ENCODE measurements at places on chromosomes 13 and 19. TPM values are rescaled to one million over a fixed set of nuclear protein-coding genes. Genes with fewer than 3 reads are reported as not detected.

Gene RXFP2
- total RNA-seq, result not detected

Gene FBXO17
- 29.0 TPM for total RNA-seq

Gene ZNF420
- total RNA-seq, result 4.8 TPM

Gene HCN2
- total RNA-seq, result 0.32 TPM

Gene RNF17
- total RNA-seq, result 0.86 TPM

Gene PLIN5
- total RNA-seq, result not detected

Gene CEACAM16
- under 0.01 TPM for total RNA-seq

Gene DOCK6
- 21.2 TPM for total RNA-seq

Gene RNF225
- total RNA-seq, result under 0.01 TPM

Gene SBNO2
- 69.9 TPM for total RNA-seq

Gene PSPN
- total RNA-seq, result 1.7 TPM

Gene TEX101
- total RNA-seq, result not detected

Gene USHBP1
- not detected for total RNA-seq

Gene HIPK4
- under 0.01 TPM for total RNA-seq

Gene DNAAF3
- under 0.01 TPM for total RNA-seq

DNA sequence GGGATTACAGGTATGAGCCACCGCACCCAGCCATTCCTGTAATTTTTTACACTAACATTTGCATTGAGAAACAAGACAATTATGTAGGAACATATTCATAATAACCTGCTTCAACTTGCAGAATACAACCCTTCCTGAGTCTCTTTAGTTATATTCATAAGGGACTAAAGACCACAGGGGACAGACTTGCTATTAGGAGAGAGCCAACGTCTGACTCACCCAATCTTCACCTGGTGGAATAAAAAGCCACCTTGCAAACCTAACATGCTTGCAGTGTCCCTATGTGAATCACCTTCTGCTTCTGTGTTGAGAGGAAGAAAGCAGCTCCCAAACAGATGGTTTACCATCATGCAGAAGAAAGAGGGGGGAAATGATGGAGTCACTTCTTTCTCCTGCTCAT, 456.1 kb downstream of the PCDH9 start:
- no peak for DNase-seq

DNA sequence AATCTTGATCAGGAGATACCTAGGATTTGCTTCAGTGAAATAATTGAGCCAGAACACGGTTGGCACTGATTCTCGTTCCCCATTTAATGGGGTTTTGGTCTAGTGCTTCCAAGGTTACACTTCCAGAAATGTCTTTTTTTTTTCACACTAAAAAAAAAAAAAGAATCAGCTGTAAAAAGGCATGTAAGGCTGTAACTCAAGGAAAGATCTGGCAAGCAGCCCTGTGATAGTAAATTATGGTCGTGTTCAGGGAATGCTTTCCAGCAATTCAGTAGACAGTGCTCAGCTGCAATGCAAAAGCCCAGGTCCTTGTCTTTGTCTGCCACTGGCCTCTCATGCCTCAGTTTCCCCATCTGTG, 27.2 kb upstream of the NDUFS7 start:
- peak; percentile 72 for DNase-seq

- peak; percentile 54 for DNase-seq
Measured at GRCh38 chr19:982567-983170, 1.5 kb upstream of the WDR18 start.

- no peak for DNase-seq
Measured at GRCh38 chr13:49676581-49677298, 14.5 kb downstream of the EBPL start.

- DNase-seq, result no peak
Measured at GRCh38 chr13:31179754-31180153, 18.1 kb upstream of the HSPH1 start.

GRCh38 chr13:101490406-101491015, 38.0 kb downstream of the ITGBL1 start:
- peak; percentile 40 for DNase-seq

DNA sequence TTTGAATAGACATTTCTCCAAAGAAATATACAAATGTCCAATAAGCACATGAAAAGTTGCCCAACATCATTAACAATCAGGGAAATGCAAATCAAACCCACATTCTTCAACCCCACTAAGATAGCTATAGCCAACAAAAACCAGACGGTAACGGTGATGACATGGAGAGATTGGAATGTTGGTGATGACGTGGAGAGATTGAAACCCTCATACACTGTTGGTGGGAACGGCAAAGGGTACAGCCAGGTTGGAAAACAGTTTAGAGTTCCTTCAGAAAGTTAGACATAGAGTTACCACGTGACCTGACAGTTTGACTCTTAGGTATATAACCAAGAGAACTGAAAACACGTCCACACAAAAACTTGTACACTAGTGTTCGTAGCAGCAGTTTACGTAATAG, 48.1 kb downstream of the TNFRSF19 start:
- peak; percentile 93 for DNase-seq

DNA sequence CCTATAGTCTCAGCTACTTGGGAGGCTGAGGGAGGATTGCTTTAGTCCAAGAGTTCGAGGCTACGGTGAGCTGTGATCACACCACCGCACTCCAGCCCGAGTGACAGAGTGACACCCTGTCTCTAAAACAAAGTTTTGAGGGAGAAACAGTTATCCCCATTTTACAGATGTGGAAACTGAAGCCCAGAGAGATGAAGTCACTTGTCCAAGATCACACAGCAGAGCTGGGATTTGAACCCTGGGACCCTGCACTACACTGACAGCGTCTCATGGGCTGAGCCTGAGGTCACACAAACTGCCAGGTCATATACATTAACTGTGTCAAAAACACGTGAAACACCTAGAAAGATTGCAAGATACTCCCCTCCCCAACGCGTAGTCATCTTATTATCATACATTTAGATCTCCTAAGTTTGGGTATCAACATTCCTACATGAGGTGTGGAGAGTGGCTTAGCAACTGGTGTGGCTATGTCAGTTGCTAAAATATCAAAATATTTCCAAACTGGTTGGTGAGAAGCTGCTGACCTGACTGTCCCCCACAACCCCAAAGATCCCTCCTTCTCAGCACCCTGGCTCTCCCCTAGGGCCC, 8.2 kb downstream of the FCGBP start:
- no peak for DNase-seq

DNA sequence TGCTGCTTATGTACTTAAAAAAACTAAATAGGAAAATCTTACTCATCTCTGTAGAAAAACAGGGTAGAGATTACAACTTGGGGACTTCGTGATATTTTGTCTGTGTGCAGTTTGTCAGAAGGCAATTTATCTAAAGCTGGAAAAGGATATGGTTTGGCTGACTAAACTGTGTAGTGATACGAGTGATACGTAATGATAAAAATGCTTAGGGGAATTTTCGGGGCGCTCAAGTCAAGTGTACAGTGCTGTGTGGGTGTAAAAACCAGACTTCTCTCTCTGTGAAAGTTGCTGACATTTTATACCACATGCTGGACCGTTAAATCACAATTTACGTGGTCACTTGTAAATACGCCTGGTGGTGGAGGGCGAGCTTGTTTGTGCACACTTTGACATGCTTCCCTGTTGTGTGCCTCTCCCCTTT, 221.7 kb downstream of the KCNRG start:
- DNase-seq, result peak; percentile 26

DNA sequence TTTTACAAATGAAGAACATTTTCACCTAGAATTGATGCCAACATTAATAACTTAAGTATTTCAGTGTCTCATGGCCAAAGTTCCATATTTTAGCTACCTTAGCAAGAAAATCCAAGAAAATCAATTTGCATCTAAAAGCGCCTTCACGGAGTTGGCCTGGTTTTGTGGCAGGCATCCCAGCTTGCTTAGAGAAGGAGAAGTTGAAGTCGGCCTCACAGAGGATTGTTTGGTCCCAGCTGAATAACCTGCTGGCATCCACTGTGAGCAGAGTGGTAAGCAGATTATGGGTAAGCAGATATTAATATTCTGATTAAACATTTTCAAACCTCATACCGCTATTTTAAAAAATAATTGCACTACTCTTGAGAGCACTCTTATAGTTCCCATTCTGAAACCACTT, 62.3 kb upstream of the STARD13 start:
- DNase-seq, result no peak

GRCh38 chr19:56080669-56081401, 40.3 kb downstream of the ZNF787 start:
- peak; percentile 85 for DNase-seq

- peak; percentile 85 for DNase-seq
Measured at GRCh38 chr19:6021878-6022569, 44.1 kb upstream of the RANBP3 start.

DNA sequence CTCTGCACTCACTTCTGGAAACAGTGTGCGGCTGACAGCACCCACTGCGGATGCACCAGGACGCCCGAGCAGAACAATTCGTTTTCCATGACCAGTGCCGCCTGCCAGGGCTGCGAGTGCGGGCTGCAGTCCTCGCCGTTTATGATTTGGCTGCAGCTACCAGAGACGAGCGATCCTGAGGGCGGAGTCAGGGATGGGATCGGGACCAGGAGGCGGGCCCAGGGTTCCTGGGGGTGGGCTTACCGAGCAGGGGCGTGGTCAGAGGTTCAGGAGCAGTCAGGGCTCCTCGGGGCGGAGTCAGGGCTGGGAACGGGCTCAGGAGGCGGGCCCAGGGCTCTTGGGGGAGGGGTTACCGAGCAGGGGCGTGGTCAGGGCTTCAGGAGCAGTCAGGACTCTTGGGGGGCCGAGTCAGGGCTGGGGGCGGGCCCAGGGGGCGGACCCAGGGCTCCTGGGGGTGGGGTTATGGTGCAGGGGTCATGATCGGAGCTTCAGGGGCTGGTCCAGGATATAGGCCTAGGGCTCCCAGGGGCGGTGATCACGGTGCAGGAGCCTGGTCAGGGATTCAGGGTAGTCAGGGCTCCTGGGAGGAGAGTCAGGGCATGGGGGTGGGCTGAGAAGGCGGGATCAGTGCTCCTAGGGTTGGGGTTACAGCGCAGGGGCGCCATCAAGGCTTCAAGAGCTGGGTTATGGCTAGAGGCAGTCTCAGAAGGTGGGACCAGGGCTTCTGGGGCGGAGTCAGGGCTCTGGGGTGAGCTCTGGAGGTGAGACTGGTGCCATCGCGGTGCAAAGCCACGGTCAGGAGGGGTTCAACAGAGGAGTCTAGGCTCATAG, 1.7 kb downstream of the KLK4 start:
- DNase-seq, result no peak

- peak; percentile 79 for DNase-seq
Measured at GRCh38 chr13:98977568-98978265, at the start of gene DOCK9. Gene DOCK9 (minus strand): TSS chr13:98978064. CDS start chr13:98977909, 155 bp downstream.

DNA sequence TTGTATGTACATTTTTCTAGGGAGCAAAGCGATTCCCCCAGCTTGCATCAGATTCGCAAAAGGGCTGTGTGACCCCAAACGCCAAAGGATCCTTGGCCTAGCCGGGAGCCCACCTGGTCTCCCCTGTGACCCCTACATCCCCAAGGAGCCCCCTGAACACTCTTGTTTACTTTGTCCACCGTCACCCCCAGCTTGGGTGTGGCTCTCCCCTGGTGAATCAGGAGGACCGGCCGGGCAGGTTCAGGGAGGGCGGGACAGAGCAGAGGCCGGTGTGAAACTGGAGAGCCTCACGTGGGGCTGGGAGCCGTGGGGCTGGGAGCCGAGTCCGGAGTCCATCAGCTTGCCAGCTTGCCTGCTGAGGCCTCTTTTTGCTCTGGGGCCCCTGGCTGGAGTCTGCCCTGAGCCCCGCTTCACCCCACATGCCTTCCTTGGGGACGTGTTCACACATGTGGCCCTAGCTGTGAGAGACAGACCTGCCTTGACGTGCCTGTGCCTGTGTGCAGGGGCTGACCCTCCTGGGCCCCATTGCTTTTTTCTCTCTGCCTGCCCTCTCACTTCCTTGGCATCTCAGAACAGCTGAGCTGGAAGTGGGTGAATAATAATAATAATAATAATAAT, 2.0 kb downstream of the ITPKC start:
- DNase-seq, result peak; percentile 69

DNA sequence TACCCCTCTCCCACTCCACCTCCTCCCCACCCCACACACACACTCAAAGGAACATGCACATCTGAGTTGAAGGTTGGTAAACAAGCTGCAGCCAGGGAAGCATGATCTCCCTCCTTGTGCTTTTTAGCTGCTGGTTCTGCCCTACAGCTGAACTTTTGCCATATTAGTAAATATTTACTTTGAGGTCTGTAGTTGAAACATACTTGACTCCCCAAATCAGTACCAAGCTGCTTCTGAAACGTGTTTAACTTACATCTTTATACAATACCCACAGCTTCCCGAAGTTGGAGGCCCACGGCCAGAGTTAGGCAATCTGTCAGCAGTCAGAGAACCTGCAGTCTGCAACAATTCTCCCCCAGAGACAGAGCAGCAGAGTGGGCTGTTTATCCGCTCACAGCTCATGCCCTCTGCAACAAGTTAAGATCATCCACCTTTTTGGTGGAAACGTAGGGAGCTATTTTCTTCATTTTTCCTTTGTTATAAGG, 1.5 kb upstream of the PCDH20 start:
- DNase-seq, result no peak

DNA sequence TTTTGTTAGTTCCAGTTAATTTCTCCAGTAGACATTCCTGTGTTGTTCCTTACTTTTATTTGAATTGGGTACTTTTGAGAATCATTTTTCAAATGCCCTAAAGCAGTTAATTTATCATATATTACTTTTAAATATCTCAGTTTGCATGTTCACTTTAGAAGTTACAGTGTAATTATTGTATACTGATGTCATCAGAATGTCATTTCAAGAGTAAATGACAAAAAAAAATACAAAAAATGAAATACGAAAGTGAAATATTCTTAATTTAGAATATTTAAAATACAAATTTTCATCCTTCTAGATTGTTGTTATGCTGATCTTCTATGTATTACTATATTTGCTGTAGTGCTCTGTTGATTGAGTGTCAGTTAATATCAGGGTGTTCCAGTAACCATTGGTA, 114.2 kb downstream of the PAN3 start:
- DNase-seq, result no peak

- DNase-seq, result no peak
Measured at GRCh38 chr19:13804830-13805683, 9.8 kb downstream of the ZSWIM4 start.

- DNase-seq, result no peak
Measured at GRCh38 chr13:72121466-72121865, 254.5 kb upstream of the DACH1 start.

DNA sequence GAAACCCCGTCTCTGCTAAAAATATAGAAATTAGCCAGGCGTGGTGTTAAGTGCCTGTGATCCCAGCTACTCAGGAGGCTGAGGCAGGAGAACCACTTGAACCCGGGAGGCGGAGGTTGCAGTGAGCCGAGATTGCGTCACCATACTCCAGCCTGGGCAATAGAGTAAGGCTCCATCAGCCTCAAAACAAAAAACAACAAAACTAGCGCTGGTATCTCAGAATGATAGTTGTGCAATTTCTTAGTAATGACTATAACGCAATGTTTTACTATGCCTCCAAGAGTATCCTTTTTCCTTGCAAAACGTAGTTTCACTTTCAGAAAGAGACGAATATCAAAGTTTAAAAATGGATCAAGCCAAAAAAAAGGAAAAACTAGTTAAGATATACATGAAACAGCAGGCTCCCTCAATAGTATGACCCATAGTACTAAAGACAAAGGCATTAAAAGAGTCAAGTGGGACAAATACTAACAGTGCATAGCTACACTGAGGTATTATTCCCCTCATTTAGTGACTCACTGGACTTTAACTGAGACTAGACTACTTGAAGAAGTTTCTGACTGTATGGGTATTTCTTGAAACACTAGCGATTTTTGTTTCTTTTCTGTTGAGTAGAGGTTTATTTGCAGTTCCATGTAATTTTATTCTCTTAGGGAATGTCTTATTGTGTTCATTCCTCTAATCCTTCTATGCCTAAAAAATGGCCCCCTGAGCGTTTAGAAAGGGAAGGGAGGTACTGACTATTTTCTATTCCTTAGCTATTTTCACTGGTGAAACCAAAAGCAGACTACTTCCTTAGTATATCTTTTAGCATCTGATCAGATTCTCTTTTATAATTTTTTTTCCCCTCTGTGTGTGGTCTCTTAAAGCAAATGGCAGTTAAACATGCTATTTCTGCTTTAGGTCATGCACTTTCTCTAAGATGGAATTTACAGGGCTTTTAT, 10.4 kb upstream of the ITM2B start:
- peak; percentile 89 for DNase-seq
